ENCODE measurements at places on chromosomes 7 and 10.

- no peak for DNase-seq
These were observed 58.3 kb downstream of the MMRN2 start for GRCh38 chr10:86899132-86899531.

DNA sequence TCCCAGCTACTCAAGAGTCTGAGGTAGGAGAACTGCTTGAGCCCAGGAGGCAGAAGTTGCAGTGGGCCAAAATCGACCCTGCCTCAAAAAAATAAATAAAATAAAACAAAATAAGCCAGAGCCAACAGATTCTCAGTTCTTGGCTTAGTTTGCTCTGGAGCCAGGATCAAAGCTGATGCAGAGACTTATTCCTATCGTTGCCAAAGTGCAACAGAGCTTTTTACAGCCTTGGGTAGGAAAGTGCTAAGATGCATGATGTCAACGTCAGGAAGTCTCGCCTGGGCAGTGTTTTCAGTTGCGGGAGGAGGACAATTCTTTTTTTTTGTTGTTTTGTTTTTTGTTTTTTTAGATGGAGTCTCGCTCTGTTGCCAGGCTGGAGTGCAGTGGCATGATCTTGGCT lies 43.8 kb upstream of the CYTH3 start:
- no peak for DNase-seq

- peak; percentile 9 for DNase-seq
These were observed 44.0 kb upstream of the COL13A1 start for GRCh38 chr10:69757553-69758309.

DNA sequence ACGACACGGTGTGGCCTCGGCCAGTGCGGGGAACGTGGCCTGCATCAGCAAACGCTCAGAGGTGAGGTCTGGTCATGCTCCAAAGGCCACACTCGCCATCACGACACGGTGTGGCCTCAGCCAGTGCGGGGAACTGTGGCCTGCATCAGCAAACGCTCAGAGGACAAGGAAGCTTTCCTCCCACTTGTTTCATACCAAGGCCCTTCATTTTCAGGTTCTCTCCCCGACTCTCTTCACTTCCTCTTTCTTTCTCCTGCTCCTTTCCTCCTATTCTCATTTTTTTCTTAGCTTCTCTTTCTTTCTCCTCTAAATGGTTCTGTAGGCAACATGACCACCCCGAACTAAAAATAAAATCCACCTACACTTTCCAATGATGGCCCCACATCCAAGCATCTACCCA lies 384.4 kb upstream of the SHH start:
- DNase-seq: no peak

GRCh38 chr7:124702385-124702784 lies 63.2 kb downstream of the GPR37 start:
- DNase-seq: no peak

GRCh38 chr10:62348029-62348428 lies 26.1 kb upstream of the ZNF365 start:
- no peak for DNase-seq

DNA sequence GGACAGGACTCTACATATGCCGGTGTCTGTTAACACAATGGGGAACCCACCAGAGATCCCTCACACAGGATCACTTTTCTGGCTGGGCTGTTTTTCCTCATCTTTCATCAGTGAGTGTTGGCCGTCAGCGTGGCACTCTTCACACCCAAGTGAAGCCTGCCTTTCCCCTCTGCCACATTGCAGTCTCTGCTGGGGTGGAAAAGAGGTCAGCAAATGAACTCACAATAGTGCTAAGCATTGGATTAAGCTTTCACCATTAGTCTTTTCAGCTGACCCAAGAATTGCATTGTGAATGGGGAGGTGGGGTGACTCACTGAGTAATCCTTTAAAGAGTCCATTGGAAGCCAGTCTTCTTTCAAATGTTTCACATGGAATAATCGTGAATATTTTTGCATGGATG lies 143.0 kb downstream of the KIAA1217 start:
- no peak for DNase-seq

DNA sequence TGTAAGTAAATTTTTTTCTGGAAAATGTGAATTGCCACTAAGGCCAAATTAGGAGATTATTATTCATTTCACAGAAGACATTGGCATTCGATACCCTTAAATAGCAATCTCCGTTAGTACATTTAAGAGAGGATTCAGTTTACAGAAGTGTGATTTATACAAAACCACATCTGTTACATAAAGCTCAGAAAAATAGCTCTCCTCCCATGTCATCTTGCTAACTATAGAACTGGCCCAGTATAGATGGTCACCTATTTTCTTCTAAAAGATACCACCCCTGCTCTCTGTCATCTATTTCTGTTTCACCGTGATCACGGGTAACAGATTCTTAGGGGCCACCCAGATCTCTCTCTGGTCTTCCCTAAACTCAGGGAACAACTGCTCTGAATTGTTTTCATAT lies 119.1 kb downstream of the HIP1 start:
- DNase-seq: no peak

- DNase-seq: peak; percentile 84
These were observed 588 bp upstream of the PAOX start for GRCh38 chr10:133378251-133379096.

GRCh38 chr7:132388688-132389087 lies 187.6 kb downstream of the PLXNA4 start:
- DNase-seq: no peak

DNA sequence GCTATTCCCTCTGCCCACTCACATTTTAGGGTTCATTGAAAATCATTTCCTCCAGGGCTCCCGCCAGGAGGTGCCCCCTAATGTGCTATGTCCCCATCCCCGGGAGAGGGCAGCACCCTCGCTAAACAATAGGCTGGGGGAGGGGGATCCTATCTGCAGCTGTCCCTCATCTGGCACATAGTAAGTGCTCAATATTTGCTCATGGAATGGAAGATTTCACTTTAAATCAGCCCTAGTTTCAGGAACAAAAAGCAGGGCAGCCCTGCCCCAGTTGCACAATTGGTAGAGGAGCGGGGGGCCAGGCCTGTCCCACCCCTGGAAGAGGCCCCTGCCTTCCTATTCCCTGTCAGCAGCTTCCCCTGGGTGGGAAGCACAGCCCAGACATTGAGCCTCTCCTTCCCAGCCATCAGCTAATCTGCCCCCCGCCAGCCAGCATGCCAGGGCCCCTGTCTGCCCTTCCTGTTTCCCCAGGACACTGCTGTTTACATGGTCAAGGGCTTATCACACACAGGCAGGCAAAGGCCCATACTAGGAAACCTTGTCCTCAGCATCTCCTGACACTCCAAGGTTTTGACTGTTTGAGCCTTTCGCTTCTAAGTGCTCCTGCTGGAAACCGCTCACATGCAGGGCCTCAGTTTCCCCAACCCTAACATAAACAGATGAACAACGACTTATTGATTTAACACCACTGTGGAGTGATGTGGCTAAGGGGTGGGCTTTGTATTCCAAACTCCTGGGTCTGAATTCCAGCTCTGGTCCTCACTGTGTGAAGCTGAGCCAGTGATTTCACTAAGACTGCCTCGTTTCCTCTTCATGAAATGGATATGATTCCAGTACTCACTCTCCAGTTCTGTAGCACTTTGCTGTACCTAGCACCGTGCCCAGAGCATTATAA lies 130.7 kb upstream of the ZMIZ1 start:
- no peak for DNase-seq

DNA sequence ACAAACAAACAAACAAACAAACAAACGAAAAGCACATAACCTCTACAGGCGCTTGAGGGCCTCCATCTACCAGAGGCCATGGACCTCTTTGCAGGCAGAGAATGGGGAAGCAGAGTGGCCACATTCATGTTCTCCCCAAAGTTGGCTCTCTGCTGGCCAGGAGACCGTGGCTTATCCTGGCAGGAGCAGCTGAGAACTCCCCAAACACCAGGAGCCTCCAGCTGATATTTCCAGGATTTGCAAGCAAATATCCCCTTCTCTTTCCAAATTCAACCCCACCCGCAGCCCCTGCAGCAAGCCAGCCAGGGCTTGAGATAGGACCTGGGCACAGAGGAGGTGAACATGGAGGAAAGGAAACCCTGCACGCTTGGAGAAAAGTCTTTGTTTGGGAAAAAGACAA lies 240.0 kb downstream of the SKAP2 start:
- no peak for DNase-seq

Measured in suppressor macrophage treated with lipopolysaccharide for 4 hours (primary cell).